ENCODE measurements at places on chromosomes 1 and 21.

DNA sequence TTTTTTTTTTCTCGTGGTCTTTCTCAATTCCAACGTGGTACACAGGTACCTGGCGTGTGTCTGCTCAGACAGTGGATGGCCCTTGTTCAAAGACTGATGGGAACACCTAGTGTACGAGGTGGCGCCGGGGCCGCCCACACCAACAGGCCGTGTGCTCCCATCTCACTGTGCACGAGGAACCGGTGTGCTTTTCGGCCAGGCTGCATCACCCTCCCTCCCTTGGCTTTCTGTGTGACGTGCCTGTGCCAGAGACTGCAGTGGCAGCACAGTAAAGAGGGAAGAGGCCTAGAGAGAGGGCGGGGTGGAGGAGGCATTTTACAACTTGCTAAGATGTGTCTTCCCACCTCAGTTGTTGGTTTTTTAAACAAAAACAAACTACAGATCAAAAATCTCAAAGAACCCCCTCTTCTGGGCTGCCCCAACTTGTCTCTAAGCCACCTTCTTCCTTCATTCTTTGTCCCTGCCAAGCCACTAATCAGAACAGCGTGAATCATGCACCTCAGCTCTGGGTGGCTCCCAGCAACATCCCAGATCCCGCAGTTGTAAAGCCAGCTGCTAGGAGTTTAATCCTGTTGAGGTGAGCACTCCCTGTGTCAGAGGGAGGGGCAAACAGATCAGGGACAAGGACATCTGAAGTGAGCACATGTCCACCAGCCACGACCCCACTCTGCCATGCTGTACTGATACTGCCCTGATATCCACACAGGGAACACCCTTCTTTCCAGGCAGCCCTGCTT, 20.7 kb downstream of the IRF2BP2 start:
- no peak for DNase-seq

DNA sequence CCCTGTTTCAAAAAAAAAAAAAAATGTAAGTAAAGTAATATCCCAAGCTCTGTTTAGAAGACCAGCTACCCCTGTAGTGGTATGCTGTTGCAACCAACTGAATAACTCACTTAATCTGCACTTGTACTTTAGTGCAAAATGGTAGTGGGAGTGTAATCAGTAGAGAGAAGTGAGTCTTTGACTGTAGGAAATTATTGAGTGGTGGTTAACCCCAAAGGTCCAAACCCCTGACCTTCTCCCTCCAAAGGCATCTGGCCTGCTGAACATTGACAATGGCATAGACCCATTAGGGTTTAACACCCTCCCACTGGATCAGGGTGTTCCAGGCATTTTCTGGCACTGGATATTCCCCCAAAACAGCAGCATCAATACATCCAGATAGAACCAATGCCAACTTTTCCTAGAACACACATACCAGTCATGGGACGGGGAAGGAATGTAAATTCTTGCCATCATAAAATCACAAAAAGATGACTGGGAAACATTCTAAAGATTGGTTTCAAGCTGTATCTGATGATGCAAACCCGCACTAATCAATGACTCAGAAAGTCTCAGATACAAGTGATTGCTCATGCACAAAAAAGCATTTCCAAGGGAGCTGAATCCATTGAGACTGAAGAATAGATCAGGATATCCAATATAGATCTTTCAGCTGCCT, 110.3 kb downstream of the MRPL39 start:
- DNase-seq: peak; percentile 93

DNA sequence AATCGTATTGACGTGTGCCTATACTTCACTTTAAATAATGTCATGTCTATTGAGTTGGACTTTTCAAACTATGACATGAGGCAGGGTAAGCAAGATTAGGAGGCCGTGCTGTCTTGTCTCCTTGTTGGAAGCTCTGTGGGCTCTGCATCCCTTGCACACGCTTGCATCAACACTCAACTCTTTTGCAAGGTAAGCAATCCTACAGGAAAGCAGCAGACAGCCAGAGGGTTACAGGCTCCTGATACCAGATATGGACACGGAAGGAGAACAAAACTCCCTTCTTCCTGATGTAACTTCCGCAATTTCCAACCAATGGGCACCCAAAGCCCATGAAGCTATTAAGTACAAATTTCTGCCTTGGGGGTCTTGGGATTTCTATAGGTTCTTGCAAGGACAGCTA, 1520.7 kb upstream of the B3GALT2 start:
- DNase-seq: no peak

- peak; percentile 86 for DNase-seq
These were observed at the start of gene KRTCAP2 for GRCh38 chr1:155172732-155173477. KRTCAP2 (minus strand) TSS chr1:155173304; CDS start chr1:155173224, 80 bp downstream.

DNA sequence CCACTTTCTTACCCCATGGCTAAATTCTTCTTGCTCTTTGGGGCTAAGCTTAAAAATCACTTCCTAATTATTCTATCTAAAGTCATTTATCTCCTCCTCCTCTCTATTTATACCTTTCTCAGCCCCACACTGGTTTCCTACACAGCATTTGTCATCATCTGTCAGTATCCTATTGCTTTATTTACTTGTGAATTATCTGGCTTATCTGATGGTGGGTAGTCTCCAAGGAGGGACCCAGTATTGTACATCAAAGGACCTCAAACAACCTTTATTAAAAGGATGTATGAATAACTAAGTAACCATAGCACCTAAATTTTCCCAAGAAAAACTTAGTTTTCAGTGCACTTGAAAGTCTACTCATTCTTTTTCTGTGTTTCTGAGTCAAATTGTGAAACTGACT, 332.7 kb upstream of the SNX7 start:
- DNase-seq: no peak

GRCh38 chr1:18505666-18506065, 24.9 kb downstream of the KLHDC7A start:
- DNase-seq: no peak
